ENCODE measurements at places on chromosomes 1 and 21.

DNA sequence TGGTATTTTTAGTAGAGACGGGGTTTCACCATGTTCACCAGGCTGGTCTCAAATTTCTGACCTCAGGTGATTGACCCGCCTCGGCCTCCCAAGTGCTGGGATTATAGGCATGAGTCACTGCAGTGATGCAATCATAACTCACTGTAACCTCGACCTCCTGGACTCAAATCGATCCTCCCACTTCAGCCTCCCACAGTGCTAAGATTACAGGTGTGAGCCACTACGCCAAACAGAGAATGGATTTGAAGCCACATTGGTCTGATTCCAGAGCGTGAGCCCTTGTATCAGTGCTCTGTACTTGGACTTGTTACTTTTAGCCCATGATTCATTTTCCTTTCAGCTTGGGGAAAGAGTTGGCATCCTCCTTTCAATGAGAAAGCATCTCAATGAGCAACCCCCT, 14.9 kb upstream of the ZNF683 start:
- DNase-seq: no peak

GRCh38 chr1:109783436-109783835, 19.7 kb upstream of the EPS8L3 start:
- no peak for DNase-seq

DNA sequence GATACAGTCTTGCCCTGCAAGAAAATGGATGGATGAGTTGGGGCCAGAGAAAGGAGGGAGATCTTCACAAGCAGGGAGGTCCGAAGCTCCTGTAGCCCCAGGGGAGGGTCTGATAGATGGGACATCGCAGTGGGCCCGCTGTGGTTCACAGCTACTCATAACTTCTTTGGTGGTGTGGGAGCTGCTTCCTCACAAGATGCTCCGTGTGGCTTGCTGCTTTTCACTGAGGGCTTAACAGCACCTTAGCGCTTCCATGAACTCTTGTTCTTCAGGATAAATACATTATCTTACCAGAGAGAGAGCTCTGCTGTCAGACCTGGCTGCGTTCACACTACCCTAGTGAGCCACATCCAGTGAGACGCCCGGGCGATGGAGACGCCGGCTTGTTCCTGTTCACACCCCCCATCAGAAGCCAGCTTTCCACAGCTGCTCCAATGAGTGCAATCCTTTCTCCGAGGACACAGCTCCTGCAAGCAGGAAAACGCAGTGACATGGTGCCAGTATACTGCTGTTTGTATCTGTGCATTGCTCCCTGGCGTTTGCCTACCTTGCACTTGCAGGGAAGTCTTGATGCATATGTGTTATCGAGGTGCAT, 599.8 kb downstream of the AJAP1 start:
- DNase-seq: no peak

DNA sequence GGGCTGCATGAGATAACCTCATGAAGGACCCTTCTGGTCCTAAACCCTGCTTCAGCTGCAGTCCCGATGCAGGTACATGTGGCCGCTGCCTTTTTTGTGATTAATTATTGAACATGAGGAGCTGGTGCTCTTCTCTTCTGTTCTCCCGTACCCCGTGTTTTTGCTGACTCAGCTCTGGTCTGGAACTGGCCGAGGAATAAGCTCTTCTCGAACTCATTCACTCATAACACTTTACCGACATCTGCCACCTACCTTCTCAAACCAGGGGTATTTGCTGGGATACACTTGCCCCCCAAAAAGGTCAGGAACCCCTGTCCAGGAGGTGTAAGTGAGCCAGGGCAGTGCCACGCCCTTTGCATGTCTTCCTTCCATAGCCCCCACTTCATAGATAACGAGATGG, 31.8 kb downstream of the KCNQ4 start:
- no peak for DNase-seq
